ENCODE measurements at places on chromosomes 7 and 10.

DNA sequence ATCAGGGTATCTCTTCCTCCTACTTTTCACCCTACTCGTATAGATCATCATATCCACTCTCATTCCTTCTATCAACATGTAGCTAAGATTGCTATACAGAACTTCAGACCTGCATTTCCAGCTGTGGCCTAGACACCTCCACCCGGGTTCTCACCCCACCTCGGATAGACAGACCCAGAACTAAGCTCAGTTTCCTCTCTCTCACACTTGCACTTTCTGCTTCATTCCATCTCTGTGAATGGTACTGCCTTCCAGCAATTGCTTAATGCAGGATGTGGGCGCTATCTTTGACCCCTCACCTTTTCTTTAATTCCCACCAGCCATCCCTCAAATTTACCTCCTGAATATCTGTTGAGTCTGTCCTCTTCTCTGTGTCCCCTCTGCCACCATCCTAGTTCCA lies 35.7 kb downstream of the AGK start:
- H3K4me1 ChIP-seq = peaks cover 45% of the 10 kb centered on the region
- peaks cover 24% of the 10 kb centered on the region for H3K36me3 ChIP-seq
- H3K27ac ChIP-seq = peak overlapping the region; percentile 7
- H3K4me3 ChIP-seq = no peak overlapping the region
- no peaks in the 10 kb centered on the region for H3K27me3 ChIP-seq

- H3K27me3 ChIP-seq = no peaks in the 10 kb centered on the region
- H3K36me3 ChIP-seq = peaks cover 4% of the 10 kb centered on the region
- no peak overlapping the region for H3K27ac ChIP-seq
- H3K4me1 ChIP-seq = peaks cover 64% of the 10 kb centered on the region
- no peak overlapping the region for H3K4me3 ChIP-seq
- DNase-seq = no peak
These were observed 34.5 kb downstream of the SMURF1 start for GRCh38 chr7:99109108-99110051.

DNA sequence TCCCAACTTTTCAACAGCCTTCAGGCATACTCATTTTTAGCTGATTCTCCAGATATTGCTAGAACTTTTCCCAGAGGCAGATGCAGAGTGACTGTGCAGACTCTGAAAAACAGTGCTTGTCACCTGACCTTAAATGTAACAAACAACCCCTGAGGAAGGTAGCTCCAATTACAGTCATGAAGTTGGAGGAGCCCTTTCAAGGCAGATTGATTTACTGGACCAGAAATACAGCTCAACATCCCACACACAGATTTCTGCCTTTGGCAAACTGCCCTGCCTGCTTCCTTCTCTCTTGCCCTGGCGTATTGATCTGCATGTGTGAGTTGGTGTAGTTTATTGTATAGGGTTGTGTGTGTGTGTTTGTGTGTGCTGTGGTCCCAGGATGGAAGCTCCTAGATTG lies 38.5 kb downstream of the PYROXD2 start:
- no peak overlapping the region for H3K4me3 ChIP-seq
- no peak overlapping the region for H3K27ac ChIP-seq
- H3K27me3 ChIP-seq = peaks cover 9% of the 10 kb centered on the region
- no peaks in the 10 kb centered on the region for H3K36me3 ChIP-seq

DNA sequence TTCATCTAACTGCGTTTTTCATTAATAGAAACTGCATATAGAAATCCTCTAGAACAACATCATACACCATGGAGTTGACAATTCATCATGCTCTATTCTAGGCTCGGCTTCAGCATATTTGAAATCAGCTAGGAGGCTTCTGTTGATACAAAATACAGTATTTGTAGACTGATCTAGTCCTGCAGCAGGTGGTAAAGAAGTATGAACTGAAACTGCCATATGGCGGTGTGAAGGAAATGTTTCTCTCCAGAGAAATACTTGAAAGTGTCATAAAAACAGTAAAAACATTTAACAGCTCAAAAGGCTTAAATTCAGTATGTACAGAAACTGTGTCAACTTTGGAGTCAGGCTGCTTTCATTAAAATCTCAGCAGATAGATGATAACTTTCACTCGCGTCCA lies 32.0 kb upstream of the MYO3A start:
- no peaks in the 10 kb centered on the region for H3K36me3 ChIP-seq
- no peak overlapping the region for H3K4me3 ChIP-seq
- no peak for DNase-seq
- no peak overlapping the region for H3K27ac ChIP-seq

GRCh38 chr10:26488344-26488743 lies 50.2 kb downstream of the APBB1IP start:
- H3K27ac ChIP-seq = peak overlapping the region; percentile 86
- peaks cover 58% of the 10 kb centered on the region for H3K4me1 ChIP-seq
- no peak overlapping the region for H3K4me3 ChIP-seq
